Lower leg skin (tissue), 4 donors: ENCODE measurements at places on chromosomes 11 and 22.

DNA sequence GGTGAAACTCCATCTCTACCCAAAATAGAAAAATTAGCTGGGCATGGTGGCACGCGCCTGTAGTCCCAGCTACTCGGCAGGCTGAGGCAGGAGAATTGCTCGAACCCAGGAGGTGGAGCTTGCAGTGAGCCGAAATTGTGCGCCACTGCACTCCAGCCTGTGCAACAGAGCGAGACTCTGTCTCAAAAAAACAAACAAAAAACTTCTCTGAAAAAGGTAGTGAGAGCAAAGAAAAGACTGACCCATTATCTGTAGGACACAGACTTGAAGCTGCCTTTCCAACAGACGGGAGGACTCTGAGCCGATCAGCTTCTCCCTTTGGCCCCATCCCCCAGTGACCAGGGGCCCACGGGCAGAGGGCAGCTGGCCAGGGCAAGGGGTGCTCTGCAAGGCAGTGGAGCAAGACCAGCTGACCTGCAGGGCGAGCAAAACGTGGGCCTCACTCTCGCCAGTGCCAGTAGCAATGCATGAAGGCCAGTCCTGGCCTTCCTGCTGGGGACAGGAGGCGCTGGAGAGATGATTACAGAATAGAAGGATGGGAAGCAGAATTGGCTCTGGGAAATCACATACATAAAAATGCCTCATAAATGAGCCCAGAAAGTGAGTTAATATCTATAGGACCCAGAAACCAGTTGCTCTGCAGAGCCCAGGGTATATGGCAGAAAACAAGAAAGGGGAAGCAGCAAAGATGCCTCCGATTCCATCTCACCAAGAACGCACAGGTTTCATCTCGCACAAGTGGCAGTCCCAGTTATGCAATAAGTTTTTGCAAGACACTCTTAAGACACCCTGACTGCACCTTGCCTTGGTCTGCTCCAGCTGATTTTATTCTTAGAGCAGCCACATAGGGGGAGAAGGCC lies 2.8 kb downstream of the EHD1 start:
- DNase-seq: no peak

- no peak for DNase-seq
Observed at GRCh38 chr22:19974935-19975706, 33.5 kb upstream of the TXNRD2 start.

DNA sequence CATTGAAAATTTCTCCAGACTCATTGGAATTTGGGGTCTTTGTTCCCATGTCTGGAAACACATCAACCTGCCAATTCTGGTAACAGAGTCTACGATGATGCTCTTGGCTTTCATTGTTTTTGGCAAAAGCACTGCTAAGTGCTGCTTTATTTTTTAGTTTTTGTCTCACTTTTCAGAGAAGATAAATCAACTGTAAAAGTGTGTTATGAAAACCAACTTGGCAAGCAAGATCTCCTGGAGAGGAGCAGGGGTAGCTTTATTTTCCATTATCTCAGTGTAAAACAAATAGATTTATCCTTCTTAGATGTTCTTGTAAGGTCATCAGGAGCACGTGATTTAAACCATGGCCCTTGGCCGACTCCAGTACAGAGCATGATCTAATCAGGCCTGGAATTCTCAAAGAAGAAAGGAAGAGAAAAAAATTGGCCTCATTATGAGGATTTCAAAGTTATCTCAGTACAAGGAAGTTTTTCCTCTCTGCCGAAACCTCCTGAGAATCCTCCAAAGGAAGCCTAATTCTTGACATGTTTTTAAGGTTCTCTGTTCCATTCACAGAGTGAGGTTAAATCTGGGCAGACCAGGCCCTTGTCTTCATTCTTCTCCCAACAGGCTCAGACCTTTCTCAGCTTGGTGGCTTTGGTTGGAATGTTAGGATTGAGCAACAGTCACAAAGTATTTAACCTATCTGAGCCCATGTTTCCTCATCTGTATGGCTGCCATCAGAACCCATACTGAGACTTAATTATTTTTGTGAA lies 16.4 kb upstream of the PAMR1 start:
- no peak for DNase-seq

GRCh38 chr22:33921525-33922348 lies 1.5 kb upstream of the LARGE1 start:
- peak; percentile 92 for DNase-seq

GRCh38 chr11:116970485-116971292 lies 127.5 kb downstream of the SIK3 start:
- no peak for DNase-seq

DNA sequence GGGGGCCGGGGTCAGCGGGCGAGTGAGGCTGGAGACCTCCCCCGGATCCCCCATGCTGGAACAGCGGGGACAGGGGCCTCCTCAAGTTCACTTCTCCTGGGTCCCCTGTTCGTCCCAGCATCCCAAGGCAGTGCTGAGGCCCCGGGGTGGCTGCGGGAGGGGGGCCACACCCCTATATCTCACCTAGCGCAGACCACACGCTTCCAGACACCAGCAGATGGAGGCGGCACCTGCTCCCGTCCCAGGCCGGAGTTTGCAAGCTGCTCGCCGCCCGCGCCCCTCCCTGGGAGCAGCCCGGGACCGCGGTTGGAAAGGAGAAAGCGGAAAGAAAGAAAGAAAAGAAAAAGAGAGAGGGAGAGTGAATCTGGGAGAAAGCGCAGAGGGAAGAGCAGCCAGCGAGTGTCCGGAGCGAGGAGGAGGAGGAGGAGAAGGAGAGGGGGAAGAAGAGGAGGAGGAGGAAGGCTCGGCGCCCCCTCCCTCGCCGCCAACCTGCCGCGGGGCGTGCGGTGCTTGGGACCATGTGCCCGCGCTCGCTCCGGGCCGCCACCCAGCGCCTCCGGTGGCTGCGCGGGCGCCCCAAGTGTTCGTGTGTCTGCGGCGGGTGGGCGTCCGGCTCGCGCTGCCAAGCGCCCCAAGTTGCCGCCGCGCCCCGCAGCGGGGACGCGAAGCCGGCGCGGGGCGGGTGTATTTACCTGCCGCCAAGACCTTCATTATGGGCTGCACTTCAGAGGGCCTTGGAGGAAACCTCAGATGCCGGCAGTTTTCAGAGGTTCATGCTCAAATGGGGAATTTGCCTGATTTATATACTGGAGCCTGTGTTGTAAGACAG lies at the start of gene LIF:
LIF (minus strand) TSS at position 775 of the 829 bp plus-strand sequence; CDS start at position 711, 64 bp downstream.
- DNase-seq: no peak

DNA sequence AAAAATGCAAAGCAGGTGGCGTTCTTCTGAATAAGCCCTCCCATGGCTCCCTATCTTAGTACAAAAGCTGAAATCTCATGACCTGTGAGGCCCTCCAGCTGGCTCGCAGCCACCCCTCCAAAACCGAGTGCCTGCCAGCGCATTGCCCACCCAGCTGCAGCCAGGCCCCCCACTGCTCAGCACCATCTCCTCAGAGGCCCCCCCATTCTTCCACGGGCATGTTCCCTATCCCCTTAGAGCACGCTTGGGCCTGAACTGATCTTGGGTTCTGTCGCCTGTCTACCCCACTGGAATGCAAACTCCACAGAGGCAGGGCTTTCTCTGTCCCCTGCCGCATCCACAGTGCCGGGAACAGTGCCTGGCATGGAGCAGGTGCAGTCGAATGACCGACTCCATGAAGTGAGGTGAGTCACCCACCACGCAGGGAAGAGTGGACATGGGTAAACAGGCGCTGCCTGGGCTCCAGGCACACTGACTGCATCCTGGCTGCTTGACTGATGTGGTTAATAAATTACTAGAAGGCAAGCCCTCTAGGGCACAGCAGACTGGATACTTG lies 11.3 kb upstream of the EFCAB6 start:
- DNase-seq: peak; percentile 49

- DNase-seq: no peak
Observed at GRCh38 chr22:45221201-45221600, 19.5 kb downstream of the KIAA0930 start.

GRCh38 chr22:43543522-43544288 lies 131.9 kb downstream of the MPPED1 start:
- peak; percentile 72 for DNase-seq

DNA sequence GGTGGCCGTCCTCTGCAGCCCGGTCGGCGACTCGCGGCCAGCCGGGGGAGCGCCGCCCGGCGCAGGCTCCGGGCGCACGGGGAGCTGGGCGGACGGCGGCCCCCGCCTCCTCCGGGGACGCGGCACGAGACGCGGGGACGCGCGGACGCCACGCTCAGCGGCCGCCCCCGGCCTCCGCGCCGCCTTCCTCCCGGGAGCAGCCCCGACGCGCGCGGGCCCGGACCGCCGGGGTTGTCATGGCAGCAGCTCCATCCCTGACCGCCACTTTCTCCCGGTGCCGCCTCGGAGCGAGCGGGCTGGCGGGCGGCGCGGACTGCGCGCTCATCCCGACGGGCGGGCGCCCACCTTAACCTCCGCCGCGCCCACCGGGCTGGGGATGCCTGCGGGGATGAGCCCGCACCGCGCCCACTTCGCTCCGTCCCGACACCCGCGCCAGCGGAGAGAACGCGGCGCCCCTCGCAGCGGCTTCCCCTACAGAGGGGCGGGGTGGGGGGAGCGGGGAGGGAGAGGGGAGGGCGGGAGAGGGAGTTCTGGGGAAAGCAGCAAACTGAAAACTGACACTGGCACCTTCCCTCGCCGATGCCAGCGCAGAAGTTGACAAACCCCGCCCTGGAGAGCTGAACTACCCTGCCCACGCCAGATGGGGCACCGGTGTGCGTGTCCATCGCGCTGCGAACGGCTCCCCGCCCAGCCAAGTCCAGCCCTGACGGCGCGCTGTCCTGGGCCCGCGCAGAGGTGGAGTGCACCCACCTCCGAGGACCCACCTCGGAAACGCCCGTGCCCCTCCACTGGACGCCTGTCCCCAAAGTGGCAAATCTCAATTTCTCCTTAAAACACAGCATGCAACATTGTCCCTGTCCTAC lies 588.4 kb downstream of the OPCML start:
- DNase-seq: no peak

DNA sequence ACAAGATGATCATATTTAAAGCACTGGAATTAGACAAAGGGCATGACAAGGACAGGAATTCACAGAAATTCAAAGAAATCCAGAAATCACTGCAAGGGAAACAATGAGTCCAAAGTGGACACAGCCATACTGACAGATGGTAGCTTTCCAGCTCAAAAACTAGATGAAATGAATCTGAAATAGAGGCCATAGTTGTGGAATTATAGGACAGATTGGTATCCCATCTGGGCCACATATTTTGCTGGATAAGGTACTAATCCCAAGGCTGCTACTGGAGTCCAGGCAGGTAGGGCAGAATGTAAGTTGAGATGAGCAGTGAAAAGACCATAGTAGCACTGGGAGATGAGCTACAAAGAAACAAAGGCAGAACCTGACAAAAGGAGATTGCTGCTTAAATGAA lies 258.3 kb upstream of the ANO3 start:
- DNase-seq: no peak

DNA sequence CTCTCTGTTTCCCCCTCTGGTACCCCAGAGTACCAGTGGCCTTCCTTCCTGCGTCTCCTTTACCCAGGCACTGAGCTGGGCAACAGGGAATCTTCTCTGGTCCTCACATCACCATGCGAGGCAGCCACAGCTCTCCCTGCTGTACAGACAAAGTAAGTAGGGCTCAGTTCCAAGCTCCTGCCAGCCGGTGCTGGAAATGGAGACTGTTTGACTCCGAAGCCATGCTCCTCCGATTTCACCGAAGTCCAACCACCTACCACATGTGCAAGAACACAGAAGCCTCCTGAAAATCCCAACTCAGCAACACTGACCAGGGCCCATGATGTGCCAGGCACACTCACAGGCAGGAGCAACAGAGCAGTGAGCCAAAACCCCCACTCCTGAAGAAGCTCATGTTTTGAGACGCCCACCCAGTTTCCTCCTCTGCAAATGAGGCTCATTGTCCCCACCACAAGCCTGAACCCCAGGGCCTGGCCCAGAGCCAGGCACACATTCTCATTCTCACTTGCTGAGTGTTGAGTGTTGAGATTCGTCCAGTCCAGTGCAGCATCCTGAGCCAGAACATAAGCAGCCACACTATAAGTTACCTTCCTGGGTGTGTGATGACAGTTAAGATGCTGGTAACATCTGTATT lies 156.0 kb downstream of the MPPED1 start:
- DNase-seq: no peak

- DNase-seq: no peak
Observed at GRCh38 chr11:121890377-121890776, 225.6 kb downstream of the BLID start.

GRCh38 chr22:40107244-40107643 lies 70.5 kb upstream of the TNRC6B start:
- no peak for DNase-seq

GRCh38 chr11:70448983-70449567 lies 50.7 kb downstream of the CTTN start:
- no peak for DNase-seq

GRCh38 chr22:23150762-23151161 lies 5.5 kb downstream of the RAB36 start:
- no peak for DNase-seq
